ENCODE measurements at places on chromosomes 2 and 18.
A peak's percentile ranks its signal among the peaks of the same experiment; 100 is the strongest.

GRCh38 chr18:11859903-11860407 lies 8.7 kb downstream of the CHMP1B start:
- peak; percentile 76 for DNase-seq

- DNase-seq = no peak
Observed at GRCh38 chr2:42783511-42783910, 8.9 kb downstream of the HAAO start.

GRCh38 chr2:112096098-112096497 lies 41.0 kb downstream of the TMEM87B start:
- no peak for DNase-seq

GRCh38 chr2:110116033-110116710 lies 550 bp upstream of the MALL start:
- DNase-seq = peak; percentile 51

GRCh38 chr2:240556553-240557100 lies 1.2 kb downstream of the ANKMY1 start:
- DNase-seq = peak; percentile 48

GRCh38 chr2:66987733-66988132 lies 409.4 kb upstream of the ETAA1 start:
- no peak for DNase-seq

DNA sequence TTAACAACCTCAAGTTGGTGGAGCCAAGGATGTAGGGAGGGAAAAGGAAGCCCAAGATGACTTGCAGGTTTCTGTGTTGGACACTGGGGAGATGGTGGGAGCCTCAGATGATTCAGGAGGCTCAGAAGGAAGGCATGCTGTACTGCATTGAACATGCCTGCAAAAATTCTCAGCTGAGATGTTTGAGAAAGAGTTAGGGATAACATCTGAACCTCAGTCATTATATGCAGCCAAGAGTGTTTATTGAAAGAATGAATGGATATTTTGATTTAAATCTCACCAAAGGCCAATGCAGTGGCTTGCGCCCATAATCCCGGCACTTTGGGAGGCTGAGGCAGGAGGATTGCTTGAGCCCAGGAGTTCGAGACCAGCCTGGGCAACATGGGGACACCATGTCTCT lies 243.0 kb downstream of the MYCN start:
- no peak for DNase-seq

- no peak for DNase-seq
Observed at GRCh38 chr2:236204953-236205352, 36.8 kb upstream of the GBX2 start.

- no peak for DNase-seq
Observed at GRCh38 chr2:68710756-68711155, 23.9 kb upstream of the ARHGAP25 start.

- no peak for DNase-seq
Observed at GRCh38 chr2:85748039-85748734, 5.6 kb upstream of the ATOH8 start.

DNA sequence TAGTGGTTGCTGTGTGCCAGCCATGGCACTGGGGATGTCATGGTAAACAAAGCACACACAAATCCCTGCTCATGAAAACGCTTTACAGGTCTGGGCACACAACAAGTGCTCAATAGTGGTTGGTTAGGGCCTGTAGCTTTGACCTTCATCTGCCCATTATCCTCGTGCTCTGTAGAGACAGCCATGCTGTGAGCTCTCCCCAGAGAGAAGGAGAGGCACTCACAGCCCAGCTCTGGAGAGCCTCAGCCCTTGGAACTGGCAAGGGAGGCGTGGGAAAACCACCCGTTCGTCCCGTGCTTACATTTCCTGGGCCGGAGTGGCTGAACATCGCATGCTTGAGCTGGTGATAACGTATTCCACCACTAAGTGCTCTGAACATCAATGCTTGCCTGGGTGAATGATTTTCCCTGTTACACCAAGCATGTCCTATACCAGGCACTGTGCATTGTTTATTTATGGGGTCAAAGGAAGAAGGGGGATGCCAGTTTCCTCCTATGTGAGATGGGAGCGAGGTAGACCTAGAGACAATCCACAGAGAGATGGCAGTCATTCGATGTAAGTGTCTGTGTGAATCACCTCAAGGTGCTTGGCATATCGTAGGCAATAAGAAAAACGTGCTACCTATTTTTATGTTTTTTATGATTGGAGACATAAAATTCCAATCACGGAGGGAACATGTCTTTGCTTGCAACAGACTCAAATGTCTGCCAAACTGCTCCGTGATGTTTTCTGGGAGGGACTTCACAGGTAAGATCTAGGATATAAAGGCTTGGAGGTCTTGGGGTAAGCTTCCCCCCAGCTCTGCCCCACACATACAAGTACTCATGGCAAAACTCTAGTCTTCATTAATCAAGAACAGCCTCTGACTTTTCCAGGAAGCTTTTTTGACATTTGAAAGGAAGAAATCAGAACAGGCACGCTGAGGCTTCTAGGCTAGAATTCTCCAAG lies 75.5 kb downstream of the DDX1 start:
- DNase-seq = no peak

- DNase-seq = no peak
Observed at GRCh38 chr2:222448748-222449181, 24.4 kb downstream of the SGPP2 start.

DNA sequence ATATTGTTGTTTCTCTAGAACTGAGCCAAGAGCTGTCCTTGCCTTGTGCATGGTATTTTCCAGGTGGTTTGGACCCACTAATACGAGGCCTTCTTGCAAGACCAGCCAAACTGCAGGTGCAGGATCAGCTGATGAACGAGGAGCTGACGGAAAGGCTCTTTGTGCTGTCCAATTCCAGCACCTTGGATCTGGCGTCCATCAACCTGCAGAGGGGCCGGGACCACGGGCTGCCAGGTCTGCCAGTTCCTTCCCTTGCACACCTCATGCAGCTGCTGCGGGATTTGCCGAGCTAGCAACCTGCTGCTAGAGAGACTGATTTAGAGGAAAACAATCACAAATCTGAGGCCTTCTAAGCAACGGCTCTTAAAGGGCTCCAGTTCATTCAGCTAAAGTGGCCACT lies 74.5 kb downstream of the TPO start:
- DNase-seq = no peak

- DNase-seq = no peak
Observed at GRCh38 chr2:109298851-109299250, 169.8 kb downstream of the SH3RF3 start.

DNA sequence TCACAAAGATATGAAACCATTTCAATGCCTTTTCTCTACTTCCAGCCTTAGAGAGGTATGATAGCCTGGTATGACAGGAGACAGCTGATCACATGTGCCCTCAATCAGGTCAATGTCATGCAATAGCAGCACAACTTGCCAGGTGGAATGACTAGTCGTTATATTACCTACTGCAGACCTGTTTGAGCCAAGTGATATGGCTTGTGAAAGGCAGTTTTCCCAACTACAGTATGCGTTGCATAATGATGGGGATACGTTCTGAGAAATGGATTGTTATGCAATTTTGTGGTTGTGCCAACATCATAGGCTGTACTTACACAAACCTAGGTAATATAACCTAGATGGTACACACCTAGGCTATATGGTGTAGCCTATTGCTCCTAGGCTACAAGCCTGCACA lies 262.8 kb downstream of the ICOS start:
- DNase-seq = no peak

- no peak for DNase-seq
Observed at GRCh38 chr2:115908731-115909130, 1466.3 kb downstream of the DPP10 start.

- no peak for DNase-seq
Observed at GRCh38 chr18:55012008-55012407, 52.7 kb upstream of the CCDC68 start.

DNA sequence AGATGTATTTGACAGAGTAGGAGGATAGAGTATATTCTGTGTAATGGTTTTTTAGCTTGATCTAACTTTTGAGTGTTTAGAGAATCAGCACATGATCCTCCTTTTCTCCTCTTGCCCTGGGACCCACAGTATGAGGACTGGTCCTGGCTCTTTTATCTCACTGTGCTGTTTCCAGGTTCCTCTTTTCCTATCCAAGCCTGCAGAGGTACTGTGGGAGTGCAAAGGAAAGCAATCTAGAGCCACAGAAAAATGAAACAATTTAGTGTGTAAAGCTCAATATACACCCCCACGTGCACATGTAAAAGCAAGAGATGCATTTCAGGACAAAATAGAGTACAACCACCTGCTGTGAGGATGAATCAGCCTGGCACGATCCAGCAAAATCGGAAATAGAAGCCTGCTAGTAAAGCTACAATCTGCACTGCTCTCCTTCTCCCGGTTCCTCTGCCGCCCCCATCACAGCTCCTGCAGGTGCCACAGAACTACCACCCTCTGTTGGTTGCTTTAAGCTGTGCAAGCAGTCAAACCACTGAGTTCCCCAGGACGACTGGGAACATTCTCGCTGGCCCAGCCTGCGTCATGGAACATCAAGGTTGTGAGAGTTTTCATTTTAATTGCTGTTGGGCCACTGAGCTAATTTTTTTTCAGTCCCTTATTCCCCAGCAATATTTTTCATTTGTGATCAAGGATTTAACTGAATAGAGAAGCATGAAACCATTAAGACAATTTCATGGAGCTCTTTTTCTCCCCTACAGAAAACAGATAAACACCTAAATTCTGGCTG lies 47.8 kb upstream of the MAPRE3 start:
- peak; percentile 75 for DNase-seq

All from DMS53 (cell line).